NCI-H524 (cell line): ENCODE measurements at places on chromosomes 5 and 9.
A peak's percentile ranks its signal among the peaks of the same experiment; 100 is the strongest.

DNA sequence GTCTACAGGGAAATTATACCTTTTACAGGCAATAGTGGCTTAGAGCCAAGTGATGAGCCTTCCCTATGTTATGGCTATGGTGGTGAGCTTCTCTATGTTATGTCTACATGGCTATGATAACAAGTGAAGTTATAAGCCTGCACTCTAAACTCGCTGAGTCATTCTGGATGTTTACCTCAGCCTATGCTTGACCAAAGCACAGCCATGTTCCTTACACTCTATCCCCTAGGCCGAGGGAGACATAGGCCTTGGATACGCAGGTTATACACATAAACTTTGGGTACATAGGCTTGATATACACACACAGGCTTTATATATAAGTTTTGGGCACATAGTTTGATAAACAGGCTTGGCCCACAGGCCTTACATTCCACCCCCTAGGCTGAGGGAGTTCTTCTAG, 13.8 kb downstream of the DMAC1 start:
- DNase-seq: no peak

DNA sequence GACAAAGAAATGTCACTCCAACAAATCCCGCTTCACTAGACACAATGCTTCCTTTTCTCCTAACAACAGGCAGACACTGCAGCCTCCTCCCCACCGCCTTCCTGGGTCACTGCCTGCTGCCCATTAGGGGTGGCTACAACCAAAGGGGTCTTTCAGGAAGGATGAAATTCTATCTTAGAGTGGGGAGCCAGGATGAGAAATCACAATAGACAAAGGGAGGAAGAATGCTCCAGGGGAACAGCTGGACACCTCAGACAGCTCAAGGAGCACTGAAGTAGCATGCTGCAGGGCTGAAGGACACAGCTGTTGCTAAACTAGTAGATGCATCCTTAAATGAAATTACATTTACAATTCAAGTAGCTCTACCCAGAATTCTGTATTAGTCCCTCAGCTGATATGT, 54.2 kb downstream of the PRELID2 start:
- DNase-seq: peak; percentile 17

- no peak for DNase-seq
Observed at GRCh38 chr5:143220748-143221251, 182.7 kb downstream of the NR3C1 start.

DNA sequence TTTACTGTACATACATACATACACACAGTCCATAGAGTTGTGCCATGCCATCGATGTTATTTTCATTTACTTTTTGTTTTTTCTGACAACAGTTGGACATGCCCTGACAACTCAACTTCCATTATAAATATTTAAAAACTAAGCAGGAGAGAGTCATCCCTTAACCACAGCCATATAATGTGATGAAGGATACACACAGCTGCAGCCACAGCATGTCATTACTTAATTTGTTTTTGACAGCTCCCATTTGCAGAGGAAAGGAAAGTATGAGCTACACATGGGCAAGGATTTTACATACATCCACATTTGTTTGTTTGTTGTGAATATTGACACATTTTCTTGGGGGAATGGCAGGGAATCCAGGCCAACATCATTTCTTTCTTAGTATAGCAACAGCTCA, 91.5 kb upstream of the TUT7 start:
- no peak for DNase-seq

DNA sequence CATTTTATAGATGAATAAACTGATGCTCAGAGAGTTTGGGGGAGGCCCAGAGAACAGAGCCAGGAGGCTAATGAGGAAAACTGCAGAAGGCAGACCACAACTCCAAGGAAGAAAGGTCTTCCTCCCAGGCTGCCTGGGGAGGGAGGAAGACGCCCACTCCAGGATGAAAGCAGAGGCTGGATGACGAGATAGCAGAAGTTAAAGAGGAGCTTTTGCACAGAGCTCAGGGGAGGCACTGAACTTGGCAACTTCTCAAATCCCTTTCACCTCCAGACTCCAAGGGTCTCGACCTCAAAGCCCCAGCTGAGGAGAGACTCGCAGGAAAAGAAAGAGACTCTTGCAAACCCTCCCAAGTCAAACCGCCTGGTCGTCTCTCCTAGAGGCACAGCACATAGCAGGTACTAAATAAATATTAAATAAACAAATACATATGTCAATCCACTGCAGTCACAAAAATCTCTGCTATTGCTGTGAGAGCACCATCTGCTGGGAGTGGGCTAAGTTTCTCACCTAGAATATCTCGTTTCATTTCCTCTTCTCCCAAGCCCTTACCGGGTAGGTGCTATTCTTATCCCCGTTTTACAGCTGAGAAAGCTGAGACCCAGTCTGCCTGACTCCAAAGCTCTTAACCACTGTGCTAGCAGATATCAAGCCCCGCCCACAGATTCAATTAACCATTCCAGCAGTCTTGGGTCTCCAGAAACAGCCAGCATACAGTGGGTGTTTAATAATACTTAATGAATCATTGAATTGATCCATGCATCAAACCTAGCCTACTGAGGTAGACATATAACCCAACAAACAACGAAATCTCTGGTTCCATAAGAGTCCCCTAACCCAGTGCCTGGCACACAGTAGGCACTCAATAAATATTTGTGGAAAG, 97.8 kb upstream of the HAND1 start:
- DNase-seq: peak; percentile 43

- DNase-seq: no peak
Observed at GRCh38 chr5:170095646-170096045, 10.1 kb upstream of the FOXI1 start.

DNA sequence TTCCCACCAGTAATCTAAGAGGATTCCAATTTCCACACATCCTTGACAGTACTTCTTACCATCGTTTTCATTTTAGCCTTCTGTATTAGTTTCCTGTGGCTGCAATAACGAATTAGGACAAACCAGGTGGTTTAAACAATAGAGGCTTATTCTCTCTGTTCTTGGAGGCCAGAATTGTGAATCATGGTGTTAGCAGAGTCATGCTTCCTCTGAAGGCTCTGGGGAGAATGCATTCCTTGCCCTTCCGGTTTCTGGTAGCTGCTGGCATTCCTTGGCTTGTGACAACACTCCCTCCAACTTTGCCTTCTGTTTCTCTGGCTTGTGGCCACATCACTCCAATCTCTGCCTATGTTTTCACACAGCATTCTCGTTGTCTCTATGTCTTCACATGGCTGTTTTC, 23.5 kb downstream of the RIGI start:
- no peak for DNase-seq

GRCh38 chr9:77421506-77422265, 226.4 kb downstream of the GNA14 start:
- no peak for DNase-seq

DNA sequence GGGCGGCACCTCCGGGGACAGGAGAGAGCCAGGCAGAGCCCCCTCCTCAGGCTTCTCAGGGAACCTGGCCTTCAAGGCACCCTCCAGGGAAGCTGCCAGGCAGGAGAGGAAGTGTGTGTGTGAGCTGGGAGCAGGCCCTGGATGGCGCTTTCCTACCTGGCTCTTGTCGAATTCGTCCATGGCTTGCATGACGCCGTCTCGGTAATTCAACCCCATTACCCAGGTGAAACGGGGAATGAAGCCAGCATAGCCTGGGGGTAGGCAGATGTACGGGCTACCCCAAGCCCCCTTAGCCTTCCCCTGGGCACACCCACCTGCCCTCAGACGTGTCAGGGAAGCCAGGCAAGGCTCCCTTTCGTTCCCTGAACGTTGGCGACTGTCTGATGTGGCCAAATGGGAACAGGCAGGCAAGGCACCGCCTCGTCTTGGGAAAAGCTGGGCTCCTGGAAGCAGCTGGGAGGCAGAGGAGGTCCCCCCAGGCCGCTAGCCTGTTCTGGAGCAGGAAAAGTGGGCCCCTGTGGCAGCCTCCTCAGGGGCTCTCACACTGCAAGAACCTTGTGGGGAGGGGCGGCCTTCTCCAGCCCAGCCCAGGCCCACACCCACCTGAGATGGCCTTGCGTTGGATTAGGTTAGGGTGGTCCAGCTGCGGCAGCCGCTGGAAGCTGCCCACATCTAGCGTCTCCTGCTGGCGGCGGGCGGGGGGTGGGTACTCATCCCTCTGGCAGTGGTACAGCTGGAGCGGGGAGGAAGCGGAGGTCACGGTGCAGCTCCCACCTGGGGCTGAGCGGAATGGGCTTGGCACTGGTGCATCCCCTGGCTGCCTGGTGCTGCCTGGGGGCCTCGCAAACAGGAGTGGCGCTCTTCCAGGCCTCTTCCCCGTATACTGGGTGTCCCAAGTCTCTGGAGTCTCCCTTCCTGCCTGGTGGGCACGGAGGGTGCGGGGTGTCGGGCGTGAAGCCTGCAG, 3.7 kb downstream of the TUBB4B start:
- no peak for DNase-seq

DNA sequence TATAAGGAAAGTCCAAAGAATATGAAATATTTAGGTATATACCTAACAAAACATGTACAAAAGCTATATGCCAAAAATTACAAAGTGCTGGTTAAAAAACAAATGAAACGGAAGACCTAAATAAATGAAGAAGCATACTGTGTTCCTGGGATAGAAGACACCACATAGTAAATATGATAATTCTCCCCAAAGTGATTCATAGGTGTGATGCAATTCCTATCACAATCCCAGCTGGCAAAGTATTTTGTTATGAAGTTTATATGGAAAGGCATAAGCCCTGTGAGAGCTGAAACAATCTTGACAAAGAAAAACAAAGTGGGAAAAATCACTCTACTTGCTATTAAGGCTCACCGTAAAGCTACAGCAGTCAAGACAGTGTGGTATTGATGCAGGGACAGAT, 2.6 kb upstream of the SMIM23 start:
- no peak for DNase-seq

- no peak for DNase-seq
Observed at GRCh38 chr5:128257076-128257475, 173.5 kb downstream of the SLC12A2 start.

- DNase-seq: no peak
Observed at GRCh38 chr5:125059255-125060002, 313.0 kb upstream of the ZNF608 start.

DNA sequence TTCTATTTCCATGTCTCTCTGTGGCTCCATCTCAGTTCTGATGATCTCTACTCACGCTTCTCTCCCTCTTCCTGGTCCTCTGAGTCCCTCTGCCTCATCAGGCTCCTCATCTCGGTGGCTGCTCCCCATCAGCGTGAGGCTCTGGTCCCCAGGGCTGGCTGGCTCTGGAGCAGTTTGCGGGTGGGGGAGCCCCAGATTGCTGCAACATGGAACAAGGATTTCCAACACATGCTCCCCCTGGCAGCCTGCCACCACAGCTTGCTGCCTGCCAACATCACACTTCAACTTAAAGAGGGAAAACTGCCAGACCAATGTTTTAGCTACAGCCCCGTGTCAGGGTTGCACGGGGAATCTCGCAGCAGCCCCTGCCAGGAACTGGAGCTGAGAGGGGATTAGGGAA, 77.2 kb upstream of the NEK6 start:
- DNase-seq: peak; percentile 86

DNA sequence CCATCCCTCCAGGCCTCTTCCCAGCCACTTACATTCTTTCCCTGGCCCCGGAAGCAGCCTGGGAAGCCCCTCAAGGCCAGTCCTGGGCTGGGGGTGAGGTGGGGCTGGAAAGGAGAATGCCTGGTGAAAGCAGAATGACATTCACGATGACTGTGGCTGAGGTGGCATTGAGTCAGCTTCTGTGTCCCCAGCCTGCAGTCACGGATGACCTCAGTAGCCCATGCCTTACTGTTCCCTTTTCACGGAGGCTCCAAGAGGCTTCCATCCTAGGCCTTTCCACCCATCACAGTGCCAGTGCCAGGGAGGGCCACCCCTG, 2.7 kb downstream of the PRDM12 start:
- no peak for DNase-seq

- DNase-seq: no peak
Observed at GRCh38 chr9:2012347-2012746, 2.8 kb upstream of the SMARCA2 start.

GRCh38 chr9:133125941-133126696, 5.1 kb upstream of the RALGDS start:
- no peak for DNase-seq

- peak; percentile 80 for DNase-seq
Observed at GRCh38 chr5:93620487-93621326, 37.7 kb downstream of the NR2F1 start.

DNA sequence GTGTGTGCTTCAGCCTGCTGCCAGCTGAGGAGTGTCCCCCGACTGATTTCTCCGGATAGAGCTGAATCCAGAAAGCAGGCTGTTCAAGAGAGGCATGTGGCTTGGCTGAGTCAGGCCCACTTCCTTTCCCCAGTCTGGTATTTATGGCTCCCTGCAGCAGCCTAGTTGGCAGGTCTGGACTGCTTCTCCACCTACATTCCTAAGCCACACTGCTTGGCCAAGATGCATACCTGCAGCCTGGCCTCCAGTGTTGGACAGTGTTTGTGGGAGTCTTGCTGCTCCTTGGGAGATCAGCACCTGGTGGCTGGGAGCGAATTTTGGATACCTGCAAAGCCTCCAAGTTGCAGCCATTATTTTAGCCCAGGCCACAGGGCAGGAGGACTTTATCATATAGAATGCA, 670.8 kb downstream of the ACTL7B start:
- no peak for DNase-seq

DNA sequence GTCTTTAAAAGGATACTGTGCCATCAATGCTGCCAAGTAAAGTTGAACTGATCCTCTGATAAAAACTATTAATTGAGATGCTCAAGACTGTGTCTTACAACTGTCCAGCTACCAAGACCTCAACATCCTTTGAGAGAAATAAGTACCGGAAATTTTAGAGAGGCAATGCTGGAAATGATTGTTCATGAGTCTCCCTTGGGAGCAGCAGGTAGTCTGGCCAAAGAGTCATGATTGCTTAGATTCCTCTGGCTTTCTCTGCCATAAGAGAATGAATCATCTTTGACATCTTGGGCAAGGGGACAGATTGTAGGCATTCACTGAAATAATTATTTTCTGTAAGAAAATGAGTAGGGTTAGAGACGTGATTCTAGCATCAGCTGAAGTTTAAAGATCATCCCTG, 466.6 kb upstream of the DAB2 start:
- DNase-seq: no peak

GRCh38 chr5:33316773-33317172, 124.0 kb upstream of the TARS1 start:
- DNase-seq: no peak

- no peak for DNase-seq
Observed at GRCh38 chr5:33762859-33763258, 128.9 kb downstream of the ADAMTS12 start.

DNA sequence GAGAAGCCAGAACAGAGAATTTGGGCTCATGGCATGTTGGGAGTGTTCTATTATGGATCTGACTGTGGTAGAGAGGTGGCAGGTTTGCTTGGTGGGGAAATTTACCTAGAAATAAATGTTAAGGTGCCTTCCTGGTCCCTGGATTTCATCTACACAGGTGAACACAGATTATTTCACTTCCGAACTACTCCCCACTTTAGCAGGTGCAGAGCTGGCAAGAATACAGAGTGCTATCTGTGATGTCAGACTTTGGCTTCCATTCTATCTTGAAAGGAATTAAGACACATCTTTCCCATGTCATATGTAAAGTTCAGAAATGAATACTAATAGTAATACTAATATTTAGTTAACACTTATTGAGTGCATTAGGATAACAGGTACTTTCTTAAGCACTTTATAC, 234.0 kb downstream of the KCTD16 start:
- no peak for DNase-seq

- DNase-seq: no peak
Observed at GRCh38 chr5:53614376-53614885, 54.0 kb downstream of the NDUFS4 start.
